Choroid plexus epithelial cell (primary cell): ENCODE measurements at places on chromosomes 13 and 19.
A peak's percentile ranks its signal among the peaks of the same experiment; 100 is the strongest.

DNA sequence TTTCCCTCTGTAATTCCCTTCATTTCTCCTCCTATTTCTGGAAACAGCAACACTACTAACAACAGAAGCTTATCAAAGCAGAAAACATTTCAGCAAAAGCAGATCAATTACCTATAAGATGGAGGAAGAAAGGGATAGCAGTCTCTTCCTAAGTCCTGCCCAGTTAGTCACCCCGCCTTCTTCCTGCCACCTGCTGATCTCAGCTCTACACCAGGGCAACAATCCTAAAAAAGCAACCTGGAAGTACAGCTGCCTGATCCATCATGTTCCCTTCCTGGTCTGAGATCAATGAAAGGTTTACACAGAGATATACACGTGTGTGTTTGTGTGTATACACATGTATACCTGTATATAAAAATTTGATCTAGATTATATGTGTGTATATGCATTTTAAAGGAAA, 59.4 kb downstream of the TSC22D1 start:
- DNase-seq = peak; percentile 27

- no peak for DNase-seq
Observed at GRCh38 chr19:56917998-56918397, 77.5 kb upstream of the PEG3 start.

GRCh38 chr13:95516021-95516420, 36.5 kb upstream of the CLDN10 start:
- no peak for DNase-seq

- DNase-seq = no peak
Observed at GRCh38 chr19:54023191-54023590, 31.8 kb downstream of the CACNG6 start.
